LoVo (cell line): ENCODE measurements at places on chromosomes 12 and 14.

- peak; percentile 91 for DNase-seq
Observed at GRCh38 chr14:67413806-67414769, 2.1 kb upstream of the PLEK2 start.

DNA sequence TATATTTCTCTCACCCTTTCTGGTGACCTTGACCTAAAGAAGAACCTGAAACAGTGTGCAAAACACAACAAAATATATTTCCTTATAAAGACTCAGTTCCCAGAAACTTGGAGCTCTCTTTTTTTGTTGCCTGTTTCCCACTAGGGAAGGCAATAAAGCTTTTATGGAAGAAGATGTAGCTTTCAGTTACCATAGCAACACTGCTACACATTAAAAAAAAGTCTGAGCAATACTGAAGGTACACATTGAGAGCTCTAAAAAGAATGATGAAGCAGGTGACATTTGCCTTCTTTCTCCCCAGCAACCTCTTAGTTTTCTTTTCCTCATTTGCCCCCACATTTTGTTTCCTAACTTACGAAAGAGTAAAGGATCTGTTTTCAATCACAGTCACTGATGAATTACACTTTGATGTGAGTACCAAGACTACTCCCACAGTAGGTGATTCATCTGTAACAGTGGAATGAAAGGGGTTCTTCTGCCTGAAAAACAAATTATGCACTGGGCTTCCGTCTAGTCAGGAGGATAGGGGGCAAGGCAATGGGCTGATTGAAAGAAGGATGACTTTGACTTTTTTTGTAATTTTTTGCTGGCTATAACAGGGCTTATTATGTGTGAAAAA lies 1.1 kb upstream of the CATSPERB start:
- no peak for DNase-seq

GRCh38 chr12:102427543-102427941 lies 52.8 kb downstream of the IGF1 start:
- DNase-seq, result no peak

DNA sequence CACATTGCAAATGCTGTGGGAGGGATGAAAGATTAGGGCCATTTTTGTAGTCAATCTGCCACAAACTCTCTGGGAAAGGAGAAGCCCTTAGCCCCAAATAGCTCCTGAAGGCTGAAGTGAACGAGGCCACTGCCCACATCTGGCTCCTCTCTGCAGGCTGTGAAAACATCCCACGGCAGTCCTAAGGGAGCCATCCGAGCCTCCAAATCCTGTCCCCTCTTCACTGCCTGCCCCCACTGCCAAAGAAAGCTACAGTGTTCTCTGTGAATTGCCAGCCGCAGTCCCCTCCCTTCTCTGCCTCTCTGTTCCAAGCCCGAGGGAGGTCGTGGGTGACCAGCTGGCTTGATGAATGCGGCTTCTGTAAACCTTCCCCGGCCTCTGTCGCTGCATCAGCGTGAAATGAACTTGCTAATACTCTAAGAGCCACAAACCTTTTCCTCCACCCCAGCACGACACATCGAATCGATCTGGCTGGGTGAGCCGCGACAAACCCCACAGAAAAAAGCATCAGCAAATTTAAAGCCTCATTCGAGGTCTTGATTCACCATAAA lies 180.7 kb upstream of the NRXN3 start:
- DNase-seq, result no peak

GRCh38 chr14:79896009-79896408 lies 315.3 kb downstream of the DIO2 start:
- DNase-seq, result no peak

- DNase-seq, result no peak
Observed at GRCh38 chr14:49405291-49405690, 180.9 kb downstream of the RPS29 start.

- no peak for DNase-seq
Observed at GRCh38 chr14:32809255-32809654, 129.4 kb upstream of the NPAS3 start.

DNA sequence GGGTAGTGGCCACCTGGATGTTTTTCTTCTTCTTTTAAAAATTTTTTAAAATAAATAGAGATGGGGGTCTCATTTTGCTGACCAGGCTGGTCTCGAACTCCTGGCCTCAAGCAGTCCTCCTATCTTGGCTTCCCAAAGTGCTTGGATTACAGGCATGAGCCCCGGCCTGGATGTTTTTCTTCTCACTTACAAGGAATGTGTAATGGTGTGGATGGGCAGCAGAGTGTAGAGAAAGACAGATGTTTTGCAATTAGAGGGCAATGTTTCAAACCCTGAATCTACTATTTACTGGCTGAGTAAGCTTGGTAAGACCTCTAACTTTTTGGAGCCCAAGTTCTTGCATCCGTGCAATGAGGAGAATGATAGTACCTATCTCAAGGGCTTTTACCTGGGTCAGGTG lies 48.1 kb downstream of the ADCK1 start:
- DNase-seq, result no peak

- DNase-seq, result no peak
Observed at GRCh38 chr12:121873216-121873569, 14.5 kb upstream of the HPD start.

DNA sequence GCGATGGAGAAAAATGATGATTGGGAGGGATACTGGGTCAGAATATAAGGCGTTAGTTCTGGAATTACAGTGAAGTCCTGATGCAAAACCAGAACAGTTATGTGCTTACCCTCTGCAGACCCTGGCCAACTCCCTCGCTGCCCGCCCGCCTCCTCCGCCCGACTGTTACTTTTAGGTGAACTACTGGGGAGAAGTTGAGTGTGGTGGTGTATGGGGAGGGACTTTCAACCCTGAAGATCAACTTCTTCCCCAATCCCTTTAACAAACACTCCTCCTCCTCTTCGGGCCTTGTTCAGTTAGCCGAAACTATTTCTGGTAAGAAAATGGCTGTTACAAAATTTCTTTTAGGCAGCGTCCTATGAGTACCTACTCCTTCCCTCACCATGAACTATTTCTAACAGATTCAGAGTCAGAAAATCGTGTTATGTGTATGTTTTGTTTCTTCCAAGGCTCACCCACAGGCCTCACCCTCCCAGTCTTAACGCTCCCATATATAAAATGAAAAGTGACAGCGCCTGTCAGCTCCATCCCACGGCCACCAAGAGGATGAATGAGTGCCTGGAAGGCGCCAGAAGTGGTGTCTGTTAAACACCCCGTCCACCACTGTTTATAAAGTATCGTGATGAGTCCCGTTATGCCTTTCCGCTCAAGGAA lies 1.3 kb downstream of the FBXO33 start:
- DNase-seq, result no peak

DNA sequence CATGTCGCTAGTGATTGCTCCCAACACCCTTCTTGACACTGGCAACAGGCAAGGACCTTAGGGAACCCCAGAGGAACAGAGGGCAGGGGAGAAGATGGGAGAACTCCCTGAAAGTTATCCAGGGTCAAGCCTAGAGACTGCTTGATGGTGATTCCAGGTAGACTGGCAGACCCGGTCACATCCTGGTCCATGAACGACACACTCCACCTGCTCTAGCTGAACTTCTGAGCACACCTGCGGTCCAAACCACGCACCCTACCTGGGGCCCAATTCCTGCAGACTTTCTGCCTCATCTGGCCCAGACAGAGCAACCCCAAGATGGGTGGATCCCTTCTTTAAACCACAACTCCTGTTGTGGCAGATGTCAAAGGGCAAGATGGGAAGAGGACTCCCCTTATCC lies 34.2 kb downstream of the NCKAP5L start:
- no peak for DNase-seq

DNA sequence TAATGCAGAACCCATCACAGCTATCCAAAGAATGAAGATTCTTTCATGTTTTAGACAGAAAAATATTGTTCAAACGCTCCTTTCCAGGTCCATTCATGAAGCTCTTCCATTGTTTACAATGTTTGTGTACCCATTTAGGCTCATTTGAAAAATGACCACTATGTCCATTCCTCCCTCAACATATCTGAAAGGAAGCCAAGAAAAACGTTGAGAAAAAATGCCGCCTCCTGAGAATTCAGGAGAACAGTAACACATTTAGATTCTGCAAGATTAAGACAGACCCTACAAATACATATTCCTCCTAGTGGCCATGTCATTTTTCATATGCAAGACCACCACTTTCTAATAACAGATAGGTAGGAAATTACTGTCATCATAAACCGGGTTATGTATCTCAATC lies 124.4 kb downstream of the SLC25A21 start:
- DNase-seq, result no peak

- DNase-seq, result peak; percentile 78
Observed at GRCh38 chr12:30795410-30796312, 40.9 kb upstream of the CAPRIN2 start.

GRCh38 chr14:89397569-89398230 lies 19.3 kb downstream of the FOXN3 start:
- DNase-seq, result no peak

GRCh38 chr14:61064856-61065255 lies 83.8 kb downstream of the SLC38A6 start:
- no peak for DNase-seq

- DNase-seq, result no peak
Observed at GRCh38 chr12:53200107-53200457, 7.0 kb downstream of the ITGB7 start.

DNA sequence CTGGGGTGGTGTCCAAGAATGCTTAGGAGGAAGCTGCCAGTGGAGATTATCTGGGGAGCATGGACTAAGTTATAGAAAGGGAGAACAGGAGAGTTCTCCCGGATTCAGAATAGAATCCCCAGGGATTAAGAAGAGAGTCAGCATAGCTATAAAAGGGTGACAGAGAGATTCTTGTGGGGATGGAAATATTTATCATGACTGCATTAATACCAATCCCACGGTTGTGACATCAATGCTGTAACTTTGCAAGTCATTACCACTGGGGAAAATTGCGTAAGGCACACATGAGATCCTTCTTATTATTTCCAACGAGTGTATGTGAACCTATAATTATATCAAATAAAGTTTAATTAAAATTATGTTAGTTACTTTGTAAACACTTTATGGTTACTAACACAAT lies 447.9 kb upstream of the TMEM132C start:
- DNase-seq, result no peak

GRCh38 chr12:127038761-127039160 lies 1228.2 kb upstream of the TMEM132C start:
- no peak for DNase-seq

GRCh38 chr14:68685419-68686204 lies 107.3 kb downstream of the ZFP36L1 start:
- peak; percentile 53 for DNase-seq

- DNase-seq, result no peak
Observed at GRCh38 chr14:97033556-97034081, 236.4 kb downstream of the VRK1 start.

GRCh38 chr14:104563191-104563741 lies 16.3 kb upstream of the C14orf180 start:
- no peak for DNase-seq
